ENCODE measurements at places on chromosomes 1 and 21. TPM values are rescaled to one million over a fixed set of nuclear protein-coding genes. Genes with fewer than 3 reads are reported as not detected.

MROH9 gene
- not detected for total RNA-seq

LZIC gene
- total RNA-seq, result 24.2 TPM

DMBX1 gene
- 0.09 TPM for total RNA-seq

ZYG11A gene
- 0.16 TPM for total RNA-seq

NBPF20 gene
- total RNA-seq, result 1.2 TPM

MNDA gene
- not detected for total RNA-seq

SLC5A9 gene
- not detected for total RNA-seq

ACTN2 gene
- 0.11 TPM for total RNA-seq
